ENCODE measurements at places on chromosomes 11 and 22.

- no peak for DNase-seq
Observed at GRCh38 chr11:61447601-61448551, 18.0 kb downstream of the SDHAF2 start.

- DNase-seq, result no peak
Observed at GRCh38 chr11:104467404-104467803, 303.5 kb upstream of the PDGFD start.

GRCh38 chr11:90919332-90919731 lies 696.5 kb upstream of the CHORDC1 start:
- no peak for DNase-seq

- DNase-seq, result no peak
Observed at GRCh38 chr11:60389279-60389910, 6.9 kb upstream of the MS4A14 start.

DNA sequence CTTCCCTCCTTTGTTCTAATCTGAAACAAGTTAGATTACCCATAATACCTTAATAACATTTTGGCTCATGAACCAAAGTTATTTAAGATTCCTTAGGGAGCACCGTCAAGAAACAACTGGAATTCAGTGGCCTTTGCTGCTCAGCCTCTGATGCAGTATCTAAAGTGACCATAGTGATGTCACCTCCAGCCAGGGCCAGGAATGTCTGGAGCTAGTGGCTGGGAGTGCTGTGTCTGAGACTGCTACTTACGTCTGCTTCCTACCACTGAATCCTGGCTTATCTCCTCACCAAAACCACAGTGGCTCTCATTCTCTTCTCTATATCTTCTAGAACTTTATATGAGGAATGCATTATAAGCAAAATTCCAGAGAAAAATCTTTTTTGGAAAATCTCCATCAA lies 658.0 kb downstream of the DLG2 start:
- no peak for DNase-seq

- peak; percentile 18 for DNase-seq
Observed at GRCh38 chr11:72589802-72590761, 84.1 kb downstream of the PDE2A start.

DNA sequence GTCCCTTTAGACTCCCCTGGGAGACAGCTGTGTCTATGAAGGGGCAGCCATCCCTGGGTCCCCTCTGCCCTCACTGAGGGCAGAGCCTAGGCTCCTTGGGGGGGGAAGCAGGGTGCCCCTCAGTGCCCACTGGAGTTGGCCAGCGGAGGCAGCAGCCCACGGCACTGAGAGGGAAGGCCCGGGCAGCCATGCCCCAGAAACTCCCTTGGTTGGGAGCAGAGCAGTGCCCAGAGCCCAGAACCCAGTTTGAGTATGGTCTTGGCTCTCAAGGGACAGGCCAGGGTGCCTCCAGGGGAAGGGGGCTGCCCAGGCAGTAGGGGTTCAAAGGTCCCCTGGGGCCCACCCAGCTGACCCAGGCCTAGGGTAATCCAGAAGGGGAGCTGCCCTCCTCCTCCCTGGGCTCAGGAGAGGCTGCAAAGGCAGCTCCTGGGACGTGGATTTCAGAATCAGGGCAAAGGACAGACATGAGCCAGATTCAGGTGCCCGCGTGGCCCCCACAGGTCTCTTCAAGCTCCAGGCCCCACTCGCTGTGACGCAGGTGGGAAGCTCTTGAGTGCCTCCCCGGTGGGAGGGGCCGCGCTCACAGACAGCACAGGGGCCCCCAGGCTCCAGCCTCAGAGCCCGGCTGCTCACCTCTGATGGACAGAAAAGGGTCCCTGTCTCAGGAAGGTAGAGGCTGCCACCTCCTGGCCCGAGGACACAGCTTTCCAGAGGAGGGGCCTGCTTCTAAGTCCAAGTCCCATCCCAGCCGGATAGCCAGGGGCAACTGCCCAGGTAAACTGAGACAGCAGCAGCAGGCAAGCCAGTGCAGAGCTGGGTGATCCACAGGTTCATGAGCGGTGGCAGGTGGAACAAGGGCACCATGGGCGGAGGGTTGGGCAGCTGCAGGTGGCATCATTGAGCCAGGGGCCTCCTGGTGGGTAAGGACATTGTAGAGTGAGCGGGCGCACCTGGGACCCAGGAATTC lies 2.6 kb downstream of the C11orf21 start:
- DNase-seq, result no peak

- DNase-seq, result peak; percentile 86
Observed at GRCh38 chr11:87421422-87421821, 383.7 kb downstream of the TMEM135 start.

DNA sequence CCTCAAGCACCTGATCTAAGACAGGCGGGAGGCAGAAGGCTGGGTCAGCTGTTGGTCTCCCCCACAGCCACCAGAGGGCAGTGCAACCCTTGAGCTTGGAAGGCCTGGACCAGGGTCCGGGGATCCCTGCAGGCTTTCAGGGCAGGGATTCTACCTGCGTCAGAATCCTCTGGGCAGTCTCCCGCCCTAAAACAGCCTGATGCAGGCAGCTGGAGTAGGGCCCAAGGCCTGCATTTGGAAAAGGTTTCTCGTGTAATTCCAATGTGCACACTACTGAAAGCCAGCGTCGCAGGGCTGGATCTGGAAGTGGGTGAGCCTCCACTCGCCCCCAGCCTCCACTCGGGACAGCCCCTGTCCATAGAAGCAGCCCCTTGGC lies 31.8 kb downstream of the BID start:
- DNase-seq, result peak; percentile 60

GRCh38 chr11:77127920-77128691 lies at the start of gene MYO7A:
MYO7A (plus strand) TSS chr11:77128246; CDS start chr11:77130635, 2,389 bp downstream.
- DNase-seq, result peak; percentile 46

DNA sequence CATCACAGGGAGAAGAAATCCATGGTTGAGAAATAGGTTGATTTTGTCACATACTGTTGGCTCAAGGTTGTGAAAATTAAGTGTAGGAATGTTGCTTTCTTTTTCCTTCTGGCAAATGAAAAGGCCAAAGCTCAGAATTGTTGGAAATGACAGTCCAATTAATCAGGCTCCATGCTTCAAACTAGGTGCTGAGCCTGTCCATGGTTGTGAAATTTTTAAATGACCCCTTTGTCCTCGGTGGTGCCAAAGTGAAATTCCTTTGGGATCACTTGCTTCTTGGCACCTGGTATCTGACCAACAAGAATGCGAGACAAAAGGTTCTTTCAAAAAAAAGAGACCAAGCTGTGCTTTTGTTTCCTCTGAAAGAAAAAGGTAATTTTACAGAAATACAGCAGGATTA lies 451.9 kb downstream of the ETS1 start:
- DNase-seq, result peak; percentile 2

DNA sequence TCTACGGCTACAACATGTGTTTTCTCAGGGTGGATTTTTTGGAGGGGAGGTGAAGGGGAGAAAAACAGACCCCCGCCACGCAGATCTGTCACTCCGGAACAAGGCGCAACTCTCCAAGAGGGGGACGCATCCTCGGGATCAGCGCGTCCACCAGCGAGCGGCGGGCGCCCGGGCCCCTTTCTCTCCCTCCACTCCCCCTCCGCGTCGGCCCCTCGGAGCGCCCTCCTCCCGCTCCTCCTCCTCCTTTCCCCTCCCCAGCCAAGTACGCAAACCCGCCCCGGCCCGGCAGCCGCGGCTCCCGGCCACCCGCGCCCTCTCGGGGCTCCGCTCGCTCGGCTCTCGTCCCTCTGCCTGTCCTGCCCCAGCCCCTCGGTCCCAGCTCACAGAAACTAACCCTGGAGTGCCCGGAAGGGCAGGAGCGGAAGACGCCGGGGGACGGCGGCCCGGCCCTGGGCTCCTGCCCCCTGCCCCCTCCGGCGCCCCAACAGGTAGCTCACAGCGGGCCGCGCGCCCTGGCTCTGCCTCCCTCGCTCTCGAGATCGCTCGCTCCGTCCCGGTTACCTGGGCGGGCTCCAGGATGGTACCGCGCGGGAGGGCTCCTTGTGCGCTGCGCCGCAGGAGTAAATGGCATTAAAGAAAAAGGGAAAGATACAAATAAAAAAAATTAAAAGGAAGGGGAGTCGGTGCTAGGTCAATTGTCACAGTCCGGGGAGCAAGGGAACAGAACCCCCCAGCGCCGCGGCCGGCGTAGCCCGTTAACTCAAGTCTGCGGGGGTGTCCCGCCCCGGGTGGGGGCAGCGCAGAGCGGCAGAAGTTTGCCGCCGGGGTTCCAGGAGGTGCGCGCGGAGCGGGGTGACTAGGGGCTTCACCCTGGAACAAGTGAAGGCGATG lies 131.4 kb upstream of the C11orf58 start:
- peak; percentile 47 for DNase-seq

- no peak for DNase-seq
Observed at GRCh38 chr22:32042924-32043323, at the start of gene SLC5A1. SLC5A1 (plus strand) TSS chr22:32043261; CDS start chr22:32043282, 21 bp downstream.

DNA sequence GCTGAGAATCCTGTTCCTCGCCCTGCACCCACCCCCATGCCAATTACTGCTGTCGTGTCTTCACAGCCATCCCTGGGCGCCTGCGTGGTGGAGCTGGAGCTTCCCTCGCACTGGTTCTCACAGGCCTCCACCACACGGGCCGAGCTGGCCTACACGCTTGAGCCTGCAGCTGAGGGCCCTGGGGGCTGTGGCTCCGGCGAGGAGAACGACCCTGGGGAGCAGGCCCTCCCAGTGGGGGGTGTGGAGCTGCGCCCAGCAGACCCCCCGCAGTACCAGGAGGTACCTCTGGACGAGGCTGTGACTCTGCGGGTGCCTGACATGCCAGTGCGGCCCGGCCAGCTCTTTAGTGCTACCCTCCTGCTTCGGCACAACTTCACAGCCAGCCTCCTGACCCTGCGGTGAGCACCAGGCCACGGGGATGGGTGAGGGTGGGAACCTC lies 4.3 kb downstream of the TMEM132A start:
- no peak for DNase-seq

DNA sequence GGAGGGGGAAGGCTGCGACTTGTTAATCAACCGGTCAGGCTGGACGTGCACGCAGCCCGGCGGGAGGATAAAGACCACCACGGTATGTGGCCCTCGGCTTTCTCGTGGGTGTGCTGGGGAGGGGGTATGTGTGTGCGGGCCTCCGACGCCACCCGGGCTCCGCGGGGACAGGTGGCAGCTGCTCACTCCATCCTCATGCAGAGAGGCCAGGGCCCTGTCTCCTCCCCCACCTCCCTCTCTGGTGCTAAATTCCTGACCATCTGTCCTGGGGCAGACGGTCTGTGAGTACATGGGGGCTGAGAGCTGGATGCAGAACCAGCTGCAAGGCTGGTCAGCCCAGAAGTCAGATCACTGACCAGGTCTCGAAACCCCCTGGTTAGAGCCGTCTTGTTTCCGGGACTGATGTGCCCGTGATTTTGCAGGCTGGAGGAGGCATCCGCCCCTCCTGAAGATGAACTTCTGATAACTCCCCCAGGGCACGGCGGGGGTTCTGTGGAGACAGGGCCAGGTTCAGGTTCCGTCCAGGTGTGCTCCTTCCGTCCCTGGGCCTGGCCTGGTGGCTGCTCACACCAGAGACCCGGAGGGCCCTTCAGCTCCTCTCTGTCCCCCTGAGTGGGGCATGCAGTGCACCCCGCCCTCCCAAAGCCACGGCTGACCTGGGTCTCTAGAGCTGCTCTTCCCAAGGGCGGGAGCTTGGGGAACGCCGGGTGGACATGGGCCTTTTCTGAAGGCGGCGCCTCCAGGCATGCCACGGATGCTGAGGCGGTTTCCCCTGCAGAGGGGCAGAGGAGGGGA lies 1119.7 kb downstream of the BRD1 start:
- DNase-seq, result no peak

DNA sequence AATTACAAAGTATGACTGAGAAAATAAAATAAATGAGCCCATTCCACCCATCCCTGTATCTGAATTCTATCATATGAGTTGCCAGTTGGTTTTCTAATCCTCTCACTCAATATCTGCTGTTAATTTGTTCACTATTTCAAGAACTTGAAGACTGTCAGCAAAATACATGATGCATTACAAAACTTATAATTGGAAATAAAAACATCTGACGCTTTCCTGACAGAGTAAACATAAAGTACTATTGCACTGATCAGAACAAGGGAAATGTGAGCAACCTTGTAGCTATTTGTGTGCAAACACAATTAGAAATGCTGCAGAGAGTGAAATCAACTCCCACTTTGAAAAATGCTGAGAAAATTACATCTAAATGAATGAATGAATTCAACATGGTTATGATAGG lies 97.1 kb downstream of the MPPED2 start:
- no peak for DNase-seq

DNA sequence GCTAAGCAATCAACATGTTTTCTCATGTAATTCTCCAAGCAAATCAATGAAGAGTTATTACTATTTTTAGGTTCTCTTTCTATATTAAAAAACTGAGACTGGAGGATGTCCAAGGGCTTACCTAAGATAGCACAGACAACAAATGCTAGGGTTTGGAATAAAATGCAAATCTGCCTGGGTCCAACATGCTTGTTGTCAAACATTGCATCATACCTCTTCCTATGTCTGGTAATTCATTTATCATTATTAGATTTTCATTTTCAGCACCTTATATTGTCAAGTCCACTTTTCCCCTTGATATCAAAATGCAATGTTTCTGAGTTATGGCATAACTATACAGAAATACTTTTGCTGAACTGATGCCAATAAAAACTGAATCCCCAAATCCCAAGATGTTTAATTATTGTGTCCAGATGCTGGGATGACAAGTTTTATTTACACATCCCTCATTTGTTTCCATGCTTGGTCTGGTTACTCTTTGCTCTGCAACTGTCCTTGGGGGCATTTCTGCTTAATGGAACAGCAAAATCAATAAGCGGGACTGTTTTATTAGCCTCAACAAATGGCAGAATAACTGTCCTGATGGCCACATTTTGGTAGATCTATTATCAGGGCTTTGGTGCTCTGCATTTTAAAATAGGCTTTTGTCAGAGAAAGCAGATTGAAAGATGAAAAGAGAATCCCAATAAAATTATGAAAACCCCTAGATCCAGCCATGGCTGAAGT lies 86.0 kb downstream of the C11orf87 start:
- no peak for DNase-seq

- DNase-seq, result no peak
Observed at GRCh38 chr11:112770487-112770886, 190.7 kb upstream of the NCAM1 start.
